HCEC 1CT (cell line): ENCODE measurements at places on chromosomes 13 and 19.

DNA sequence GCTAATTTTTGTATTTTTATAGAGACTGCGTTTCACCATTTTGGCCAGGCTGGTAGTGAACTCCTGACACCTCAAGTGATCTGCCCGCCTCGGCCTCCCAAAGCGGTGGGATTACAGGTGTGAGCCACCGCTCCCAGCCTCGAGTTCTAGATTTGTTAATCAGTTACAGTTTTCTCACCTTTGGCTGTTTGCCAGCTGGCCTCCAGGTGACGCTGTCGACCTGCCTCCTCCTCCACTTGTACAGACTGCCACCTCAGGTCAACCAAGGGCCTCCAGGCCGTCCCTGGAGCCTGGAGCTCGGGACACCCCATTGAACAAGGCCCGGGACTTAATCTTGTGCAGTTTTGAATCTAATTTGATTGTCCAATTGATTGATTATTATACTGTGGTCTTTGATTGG, 45.5 kb downstream of the IER2 start:
- no peak for DNase-seq

DNA sequence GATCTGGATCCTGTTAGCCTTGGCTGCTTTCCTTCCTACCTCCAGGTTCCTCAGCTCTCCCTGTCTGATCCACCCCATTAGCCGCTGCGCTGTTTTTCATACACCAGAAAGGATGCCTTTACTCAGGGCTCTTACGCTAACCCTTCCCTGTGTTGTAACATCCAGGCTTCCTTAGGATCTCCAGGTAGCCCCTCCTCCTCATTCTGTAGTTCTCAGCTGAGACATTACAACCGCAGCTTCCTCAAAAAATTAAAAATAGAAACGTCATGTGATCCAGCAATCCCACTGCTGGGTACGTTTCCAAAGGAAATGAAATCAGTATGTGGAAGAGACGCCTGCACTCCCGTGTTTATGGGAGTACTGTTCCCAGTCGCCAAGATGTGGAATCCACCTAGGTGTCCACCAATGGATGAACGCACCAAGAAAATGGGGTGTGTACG, 18.4 kb upstream of the MYADM start:
- peak; percentile 32 for DNase-seq

DNA sequence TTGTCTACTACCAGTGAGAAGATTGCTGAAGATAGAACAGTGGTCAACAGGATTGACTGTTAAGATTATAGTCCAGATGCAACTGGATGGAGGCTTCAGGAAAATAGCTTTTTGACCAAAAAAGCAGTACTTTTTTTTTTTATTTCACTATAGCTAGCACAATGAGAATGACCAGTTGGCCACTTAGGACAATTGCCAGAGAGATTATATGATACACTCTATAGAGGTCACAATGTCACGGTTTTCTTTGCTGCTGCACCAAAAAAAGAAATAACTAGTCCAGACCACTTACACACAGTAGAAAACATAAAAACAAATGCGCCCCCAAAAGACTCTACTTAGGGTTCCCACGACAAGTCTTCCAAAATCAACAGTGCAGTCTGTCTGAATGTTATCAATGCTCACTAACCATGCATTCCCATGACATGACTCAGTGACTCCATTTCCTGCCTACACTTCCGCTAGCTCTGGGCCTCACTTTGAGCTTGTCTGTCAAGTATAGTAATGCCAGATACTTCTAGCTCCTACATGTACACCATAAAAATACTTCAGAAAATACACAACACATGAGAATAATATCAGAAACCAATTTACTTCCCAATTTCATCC, 209.1 kb upstream of the STARD13 start:
- DNase-seq, result peak; percentile 93

DNA sequence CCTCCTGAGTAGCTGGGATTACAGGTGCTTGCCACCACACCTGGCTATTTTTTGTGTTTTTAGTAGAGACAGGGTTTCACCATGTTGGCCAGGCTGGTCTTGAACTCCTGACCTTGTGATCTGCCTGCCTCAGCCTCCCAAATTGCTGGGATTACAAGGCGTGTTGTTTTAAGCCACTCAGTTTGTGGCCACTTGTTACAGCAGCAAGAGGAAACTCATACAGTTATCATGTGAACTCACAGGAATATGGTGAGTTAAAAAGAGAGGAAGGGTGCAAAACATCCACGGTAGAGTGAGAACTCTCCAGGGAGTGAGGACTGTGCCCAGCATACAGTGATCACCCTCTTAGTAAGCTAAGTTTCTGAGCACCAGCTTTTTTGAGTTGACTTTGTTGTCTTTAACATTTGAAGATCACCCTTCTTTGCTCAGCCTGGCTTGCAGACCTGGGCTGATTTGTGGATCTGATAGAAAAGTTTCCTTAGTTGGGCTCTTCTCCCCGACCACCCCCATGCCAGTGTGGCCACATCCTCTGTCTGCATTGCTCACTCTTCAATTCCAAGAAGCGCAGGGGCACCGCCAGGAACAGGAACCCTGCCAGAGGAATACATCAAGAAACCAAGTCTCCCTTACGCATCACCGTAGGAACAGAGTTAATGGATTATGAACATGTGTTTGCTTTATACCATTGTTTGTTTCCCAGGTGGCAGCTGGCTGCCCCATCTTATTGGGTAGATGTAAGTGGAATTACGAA, 16.0 kb downstream of the ALOX5AP start:
- DNase-seq, result no peak

DNA sequence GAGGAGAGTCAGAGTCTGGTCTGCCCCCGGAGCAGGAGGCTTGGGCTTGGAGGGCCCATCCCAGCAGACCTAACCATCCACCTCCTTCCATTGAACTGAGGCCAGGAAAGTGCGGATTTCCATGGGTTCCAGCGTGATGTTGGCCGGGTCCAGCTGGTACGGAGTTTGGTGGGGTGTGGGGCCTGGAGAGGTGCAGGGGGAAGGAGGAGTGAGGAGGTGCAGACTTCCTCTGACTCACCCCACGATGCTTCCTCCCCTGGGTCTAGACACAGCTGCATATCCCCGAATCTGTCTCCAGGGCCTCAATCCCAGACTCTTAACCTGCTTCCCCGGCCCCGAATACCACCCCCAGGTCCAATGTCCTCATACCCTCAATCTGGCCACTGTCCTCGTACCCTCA, 20.0 kb downstream of the MAN2B1 start:
- DNase-seq, result no peak

DNA sequence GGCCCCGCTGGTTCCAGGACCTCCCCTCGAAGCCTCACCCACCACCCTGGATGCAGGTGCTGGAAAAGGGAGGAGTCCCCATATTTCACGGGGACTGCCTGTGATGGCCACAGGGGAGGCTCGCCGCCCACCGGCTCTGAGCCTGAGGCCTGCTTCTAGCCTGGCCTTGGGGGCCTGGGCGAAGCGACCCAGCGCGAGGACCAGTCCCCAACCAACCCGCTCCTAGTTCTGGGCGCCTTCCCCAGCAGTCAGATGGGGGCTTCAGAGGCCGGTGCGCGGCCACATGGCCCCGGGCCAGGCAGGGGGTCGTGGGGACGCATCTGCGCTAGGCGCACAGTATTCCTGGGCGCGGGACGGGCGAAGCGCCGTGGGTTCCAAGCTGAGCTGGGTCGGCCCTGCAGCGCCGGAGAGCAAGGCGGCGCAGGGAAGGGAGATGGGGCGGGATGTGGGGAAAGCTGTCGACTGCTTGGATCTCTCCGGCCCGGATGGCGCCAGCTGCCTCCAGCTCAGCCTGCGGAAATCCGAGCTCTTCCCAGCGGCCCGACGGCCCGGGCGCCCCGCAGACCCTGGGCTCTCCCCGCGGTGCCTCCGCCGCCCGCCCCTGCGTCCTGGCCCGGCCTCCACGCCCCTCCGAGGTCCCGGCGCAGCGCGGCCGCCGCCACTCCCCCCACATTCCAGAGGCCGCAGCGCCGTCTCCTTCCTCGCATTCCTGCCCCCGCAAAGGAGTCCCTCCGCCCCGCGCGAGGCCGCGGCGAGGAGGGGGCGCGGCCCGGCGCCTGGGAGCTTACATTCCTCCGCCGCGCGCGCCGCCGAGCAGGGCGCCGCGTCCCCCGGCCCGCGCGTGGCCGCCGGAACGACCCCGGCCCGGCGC, at the start of gene WTIP:
TSS of gene WTIP (plus strand) at position 788 of the 871 bp plus-strand sequence. CDS start 217 bp downstream, outside the sequence.
- peak; percentile 73 for DNase-seq

DNA sequence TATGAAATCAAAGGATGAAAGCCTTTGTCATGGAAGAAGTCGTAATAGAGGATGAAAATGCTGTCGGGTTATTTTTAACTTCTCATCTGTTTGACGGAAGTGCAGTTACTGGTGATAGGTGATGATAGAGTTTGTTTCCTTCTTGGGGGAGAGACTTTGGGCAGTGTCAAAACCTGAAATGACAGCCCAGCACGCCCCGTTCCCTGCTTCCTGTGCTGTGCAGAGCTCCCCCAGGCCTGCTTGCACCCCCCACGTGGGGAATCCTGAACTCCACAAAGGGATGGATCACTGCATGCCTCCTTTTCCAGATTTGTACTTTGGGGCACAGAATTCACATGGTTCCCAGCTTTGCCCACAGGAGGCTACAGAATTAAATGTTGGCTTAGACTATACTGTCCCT, 102.7 kb downstream of the ATP11A start:
- DNase-seq, result no peak

DNA sequence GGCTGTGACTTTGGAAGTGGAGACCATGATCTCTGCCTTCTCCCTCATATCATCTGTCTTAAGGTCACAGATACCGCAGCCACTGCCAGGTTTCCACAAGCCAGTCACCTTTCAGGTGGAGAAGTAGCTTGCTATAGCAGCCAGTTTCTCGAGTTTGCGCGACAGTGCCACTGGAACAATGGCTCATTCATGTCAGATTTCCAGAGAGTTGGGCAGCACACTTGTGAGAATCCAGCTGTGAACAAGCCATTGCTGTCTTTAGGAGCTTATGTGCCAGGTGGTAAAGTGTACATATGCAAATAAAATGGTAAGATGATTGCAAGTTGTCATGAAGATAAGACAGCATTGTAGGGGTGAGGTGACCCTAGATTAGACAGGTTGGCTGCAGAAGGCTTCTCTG, 22.3 kb downstream of the GARRE1 start:
- no peak for DNase-seq

DNA sequence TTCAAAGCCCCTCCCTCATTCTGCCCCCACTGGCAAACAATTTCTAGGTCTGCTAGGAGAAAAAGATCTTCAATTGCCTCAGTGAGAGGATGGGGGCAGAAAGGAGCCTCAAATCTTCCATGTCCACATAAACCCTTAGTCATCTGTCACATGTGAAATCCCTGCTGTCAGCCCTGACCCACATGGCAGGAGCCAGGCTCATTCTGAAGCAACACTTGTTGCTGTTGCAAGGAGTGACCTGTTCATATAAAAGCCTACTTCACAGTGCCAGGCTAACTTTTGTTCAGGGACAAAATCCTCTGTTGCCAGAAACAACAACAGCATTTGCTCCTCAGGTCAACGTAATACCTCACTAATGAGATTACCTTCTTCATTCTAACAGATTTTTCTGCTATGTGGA, 70.5 kb downstream of the IRS2 start:
- DNase-seq, result peak; percentile 75

GRCh38 chr19:50982186-50982585, 1.5 kb downstream of the KLK7 start:
- no peak for DNase-seq

DNA sequence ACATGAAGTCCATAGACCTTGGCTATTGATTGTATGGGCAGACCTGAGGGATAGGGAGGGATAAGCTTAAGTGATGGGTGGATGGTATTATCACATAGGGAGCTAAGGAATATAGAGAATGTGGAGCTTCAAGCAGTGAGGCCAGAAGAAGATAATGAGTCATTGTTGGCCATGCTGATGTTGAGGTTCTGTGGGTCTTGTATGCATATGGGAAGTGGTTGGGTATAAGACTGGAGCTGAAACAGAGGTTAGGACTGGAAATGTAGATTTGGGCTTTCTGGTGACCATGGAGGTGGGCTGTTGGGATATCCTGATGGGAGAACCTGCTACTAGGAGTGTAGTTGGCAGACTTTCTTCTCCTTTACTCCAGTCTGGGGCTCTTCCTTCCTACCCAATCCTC, 73.7 kb upstream of the TSC22D1 start:
- DNase-seq, result no peak

GRCh38 chr13:103757361-103757760, 691.1 kb upstream of the SLC10A2 start:
- no peak for DNase-seq

DNA sequence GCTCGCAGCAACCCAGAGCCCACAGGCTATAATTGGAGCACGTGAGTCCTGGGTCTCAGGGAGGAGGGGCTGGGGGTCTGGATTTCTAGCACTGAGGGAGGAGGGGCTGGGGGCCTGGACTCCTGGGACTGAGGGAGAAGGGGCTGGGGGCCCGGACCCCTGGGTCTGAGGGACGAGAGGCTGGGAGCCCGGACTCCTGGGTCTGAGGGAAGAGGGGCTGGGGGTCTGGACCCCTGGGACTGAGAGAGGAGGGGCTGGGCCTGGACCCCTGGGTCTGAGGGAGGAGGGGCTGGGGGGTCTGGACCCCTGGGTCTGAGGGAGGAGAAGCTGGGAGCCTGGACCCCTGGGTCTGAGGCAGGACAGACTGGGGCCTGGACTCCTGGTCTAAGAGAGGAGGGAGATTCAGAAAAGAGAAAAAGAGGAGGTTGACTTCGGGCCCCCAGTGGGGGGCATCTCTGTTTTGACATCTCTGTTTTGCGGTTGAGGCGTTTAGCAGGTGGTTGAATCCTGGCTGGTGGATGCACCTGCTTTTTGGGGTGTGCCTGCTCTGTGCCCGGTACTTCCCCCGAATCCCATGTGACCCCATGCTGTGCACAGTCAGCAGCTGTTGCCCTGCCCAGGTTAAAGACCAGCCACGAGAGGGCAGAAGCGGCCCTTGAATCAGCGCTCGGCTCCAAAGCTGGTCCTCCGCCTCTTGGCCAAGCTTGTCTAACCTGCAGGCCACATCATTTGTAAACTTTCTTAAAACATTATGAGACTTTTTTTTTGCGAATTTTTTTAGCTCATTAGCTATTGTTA, 10.5 kb downstream of the PVR start:
- DNase-seq, result peak; percentile 44

DNA sequence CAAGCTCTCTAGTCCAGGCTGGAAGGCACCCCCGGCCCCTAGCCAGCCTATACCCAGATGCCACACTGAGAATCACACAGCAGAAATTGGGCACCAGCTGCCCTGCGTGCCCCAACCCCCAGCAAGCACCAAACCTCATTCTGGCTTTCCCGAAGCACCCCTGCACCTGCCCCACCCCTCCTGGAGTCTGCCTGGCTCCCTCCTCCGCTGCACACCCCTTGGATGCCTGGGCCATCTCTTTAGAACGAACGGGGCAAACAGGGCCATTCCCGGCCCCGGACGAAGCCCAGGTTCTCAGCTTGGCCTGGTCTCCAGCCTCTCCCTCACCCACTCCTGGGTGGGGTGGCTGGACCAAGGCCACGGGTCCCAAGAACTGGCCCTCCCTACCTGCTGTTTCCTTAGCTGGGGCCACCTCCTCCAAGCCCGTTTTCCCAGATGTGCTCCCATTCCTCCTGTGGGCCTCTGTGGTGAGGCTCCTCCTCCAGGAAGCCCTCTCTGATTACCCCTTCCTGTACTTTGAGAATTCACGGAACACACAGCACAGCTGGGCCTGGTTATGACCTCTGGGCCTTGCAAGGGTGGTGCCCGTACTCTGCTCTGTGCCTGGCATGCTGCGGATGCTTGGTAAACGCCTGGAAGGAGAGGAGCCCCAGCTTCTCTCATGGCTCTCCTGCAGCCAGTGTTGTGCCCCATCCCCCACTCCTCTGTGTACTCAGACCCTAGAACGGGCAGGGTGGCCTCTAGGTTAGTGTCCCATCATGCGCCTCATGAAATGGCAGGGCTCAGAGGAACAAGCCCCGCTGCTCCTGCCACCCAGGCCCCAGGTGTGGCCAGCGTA, 21.4 kb downstream of the CEBPG start:
- DNase-seq, result no peak

- no peak for DNase-seq
These were observed 835 bp downstream of the RSPH6A start for GRCh38 chr19:45814166-45814780.
